ENCODE measurements at places on chromosomes 7 and 10.

DNA sequence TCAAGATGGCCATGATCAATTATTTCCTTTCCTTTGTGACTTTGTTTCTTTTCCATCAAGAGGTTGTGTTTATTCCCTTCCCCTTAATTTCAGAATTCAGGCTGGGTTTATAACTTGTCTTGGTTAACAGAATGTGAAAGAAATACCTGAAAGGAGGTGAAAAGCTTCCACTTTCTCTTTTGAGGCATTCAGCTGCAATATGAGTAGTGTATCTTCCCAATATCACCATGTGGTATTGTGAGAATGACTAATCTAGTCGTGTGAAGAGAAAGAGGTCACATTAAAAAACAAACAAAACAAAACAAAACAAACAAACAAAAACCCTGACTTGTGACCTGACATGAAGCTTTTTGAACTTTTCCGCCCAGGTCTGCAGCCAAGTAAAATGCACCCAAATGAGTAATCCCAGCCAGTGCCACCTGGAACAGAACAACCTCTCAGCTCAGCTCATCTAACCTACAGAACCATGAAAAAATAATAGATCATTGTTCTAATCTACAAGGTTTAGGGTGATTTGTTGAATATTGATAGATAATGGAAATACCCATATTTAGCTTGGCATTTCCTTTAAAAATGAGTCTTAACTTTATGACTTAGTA, 70.8 kb upstream of the TEX47 start:
- DNase-seq: no peak

- no peak for DNase-seq
These were observed 639.7 kb downstream of the AUTS2 start for GRCh38 chr7:70237831-70238575.

- DNase-seq: no peak
These were observed 5.5 kb downstream of the CYP2W1 start for GRCh38 chr7:988426-988911.

- DNase-seq: no peak
These were observed 89.5 kb upstream of the PIK3CG start for GRCh38 chr7:106775552-106775936.

GRCh38 chr10:82378146-82378545, 503.2 kb downstream of the NRG3 start:
- DNase-seq: no peak

GRCh38 chr7:28483112-28483511, 70.8 kb downstream of the CREB5 start:
- DNase-seq: no peak

All from CD4-positive, alpha-beta T cell treated with Interleukin-6 at 100 ng/mL for 8 hours (primary cell).